PC-9 (cell line): ENCODE measurements at places on chromosomes 4 and X. TPM values are rescaled to one million over a fixed set of nuclear protein-coding genes. Genes with fewer than 3 reads are reported as not detected.

The PNMA6F gene
- total RNA-seq: not detected in 2 replicates

GRCh38 chrX:302975-303374, 15.6 kb downstream of the GTPBP6 start:
- DNase-seq: no peak

GRCh38 chr4:86497980-86498862, 95.9 kb upstream of the PTPN13 start:
- no peak for DNase-seq

DNA sequence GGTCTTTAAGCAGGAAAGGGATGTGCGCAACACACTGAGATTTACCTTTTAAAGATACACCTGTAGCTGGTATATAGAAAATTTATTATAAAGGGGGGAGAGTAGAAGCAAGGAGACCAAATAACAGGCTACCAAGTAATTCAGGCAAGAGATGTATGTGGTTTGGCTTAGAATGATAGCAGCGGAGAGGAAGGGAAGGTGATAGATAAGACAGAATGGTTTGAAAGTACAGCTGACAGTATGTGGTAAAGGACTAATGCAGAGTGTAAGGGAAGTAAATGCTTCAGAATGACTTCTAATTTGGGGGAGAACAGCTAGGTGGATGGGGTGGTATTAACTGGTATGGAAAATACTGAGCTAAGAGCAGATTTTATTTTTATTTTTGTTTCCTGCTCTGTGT, 308.9 kb downstream of the ANTXR2 start:
- DNase-seq: no peak

The UBE2A gene
- total RNA-seq: 103 and 119 TPM in 2 replicates

- no peak for DNase-seq
Observed at GRCh38 chr4:15945516-15945915, 7.0 kb upstream of the FGFBP1 start.

The XK gene
- 2.4 and 3.7 TPM in 2 replicates for total RNA-seq

DNA sequence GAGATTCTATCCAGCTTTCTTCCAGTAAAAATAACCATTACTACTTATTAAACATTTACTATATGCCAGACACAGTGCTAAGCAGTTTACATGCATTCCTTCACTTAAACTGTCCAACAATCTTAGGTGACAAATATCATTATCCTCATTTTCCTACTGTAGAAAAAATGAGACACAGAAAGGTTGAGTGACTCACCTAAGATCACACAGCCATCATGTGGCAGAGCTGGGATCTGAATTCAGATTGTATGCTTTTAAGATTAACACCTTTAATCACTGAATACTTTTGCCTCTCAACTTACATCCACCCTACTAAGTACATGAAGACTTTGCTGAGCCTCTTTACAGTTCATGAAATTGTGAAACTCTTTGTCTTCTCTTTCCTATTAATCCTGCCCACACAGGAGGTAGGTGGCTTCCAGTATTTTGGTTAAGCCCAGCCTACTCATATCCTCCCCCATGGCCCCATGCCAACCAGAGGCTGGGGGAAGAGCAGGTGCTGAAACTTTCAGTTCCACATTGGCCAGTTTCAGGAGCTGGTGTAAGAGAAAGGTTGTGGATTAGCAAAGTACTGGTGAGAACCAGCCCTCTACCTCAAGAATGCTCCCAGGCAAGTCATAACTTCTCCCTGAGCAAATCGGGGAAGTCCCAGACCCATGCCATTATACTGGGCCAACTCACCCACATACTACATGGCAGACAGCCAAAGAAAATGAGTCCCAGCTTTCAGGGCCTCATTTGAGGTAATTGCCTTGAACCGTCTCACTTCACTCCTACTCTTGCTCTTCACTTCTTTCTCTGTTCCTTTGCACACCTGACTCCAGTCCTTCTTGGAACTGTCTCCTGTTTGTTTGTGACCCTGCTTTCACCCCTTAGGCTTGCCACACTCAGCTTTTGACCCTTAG, 211.1 kb downstream of the GUCY2F start:
- no peak for DNase-seq

DNA sequence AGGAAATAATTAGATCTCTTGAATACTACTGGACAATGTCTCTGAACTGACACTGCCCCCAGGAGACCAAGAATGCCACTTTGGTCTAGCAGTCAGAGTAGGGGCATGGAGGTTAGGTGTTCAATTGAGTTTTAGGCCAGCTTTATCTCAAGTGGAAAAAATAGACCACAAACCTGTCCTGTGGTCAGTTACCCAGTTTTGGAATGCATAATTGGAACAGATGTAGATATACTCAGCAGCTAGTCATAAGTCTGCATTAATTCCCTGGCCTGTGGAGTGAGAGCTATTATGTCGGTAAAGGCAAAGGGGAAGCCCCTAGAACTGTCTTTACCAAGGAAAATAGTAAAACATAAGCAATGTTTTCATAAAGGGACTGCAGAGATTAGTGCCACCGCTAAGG, 587.7 kb downstream of the GLUD2 start:
- DNase-seq: no peak

The ABCG2 gene
- total RNA-seq: 13.3 and 24.6 TPM in 2 replicates

DNA sequence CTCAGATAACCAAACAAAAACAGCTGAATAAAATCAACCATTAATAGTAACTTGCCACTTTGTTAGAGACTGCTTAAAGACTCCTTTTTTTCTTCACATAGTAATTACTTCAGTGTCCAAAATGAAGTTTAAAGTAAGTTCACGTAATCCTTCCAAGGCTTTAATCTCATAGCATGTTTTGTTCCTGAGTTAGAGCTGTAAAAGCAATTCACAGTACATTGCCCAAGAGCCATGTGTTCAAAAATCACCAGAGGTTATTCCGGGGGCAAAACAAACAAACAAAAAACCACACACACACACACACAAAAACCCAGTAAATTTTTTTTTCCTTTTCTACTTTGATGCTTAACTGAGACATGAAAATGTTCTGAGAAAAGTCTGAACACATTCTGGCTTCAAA, 6.1 kb downstream of the GPR82 start:
- no peak for DNase-seq

The TMEM31 gene
- total RNA-seq: not detected in 2 replicates

The TENT5D gene
- total RNA-seq: not detected in 2 replicates

DNA sequence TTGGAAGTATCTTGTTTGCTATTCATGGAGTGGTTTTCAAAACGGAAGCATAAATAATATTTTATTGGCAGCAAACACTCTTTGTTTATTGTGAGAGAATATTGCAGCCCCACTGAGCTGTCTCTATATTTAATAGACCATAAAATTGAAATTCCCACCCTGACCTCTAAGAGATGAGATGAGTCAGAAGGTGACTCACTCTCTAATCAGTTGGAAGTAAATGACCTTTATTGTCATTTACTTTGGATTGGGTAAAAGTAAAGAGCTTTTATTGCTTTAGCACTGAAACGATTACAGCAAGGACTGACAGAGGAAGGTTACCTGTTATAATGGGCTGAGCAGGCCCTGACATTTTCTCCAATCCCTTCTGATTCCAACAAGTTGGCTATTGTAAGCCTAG, 55.0 kb downstream of the SYTL5 start:
- DNase-seq: no peak

DNA sequence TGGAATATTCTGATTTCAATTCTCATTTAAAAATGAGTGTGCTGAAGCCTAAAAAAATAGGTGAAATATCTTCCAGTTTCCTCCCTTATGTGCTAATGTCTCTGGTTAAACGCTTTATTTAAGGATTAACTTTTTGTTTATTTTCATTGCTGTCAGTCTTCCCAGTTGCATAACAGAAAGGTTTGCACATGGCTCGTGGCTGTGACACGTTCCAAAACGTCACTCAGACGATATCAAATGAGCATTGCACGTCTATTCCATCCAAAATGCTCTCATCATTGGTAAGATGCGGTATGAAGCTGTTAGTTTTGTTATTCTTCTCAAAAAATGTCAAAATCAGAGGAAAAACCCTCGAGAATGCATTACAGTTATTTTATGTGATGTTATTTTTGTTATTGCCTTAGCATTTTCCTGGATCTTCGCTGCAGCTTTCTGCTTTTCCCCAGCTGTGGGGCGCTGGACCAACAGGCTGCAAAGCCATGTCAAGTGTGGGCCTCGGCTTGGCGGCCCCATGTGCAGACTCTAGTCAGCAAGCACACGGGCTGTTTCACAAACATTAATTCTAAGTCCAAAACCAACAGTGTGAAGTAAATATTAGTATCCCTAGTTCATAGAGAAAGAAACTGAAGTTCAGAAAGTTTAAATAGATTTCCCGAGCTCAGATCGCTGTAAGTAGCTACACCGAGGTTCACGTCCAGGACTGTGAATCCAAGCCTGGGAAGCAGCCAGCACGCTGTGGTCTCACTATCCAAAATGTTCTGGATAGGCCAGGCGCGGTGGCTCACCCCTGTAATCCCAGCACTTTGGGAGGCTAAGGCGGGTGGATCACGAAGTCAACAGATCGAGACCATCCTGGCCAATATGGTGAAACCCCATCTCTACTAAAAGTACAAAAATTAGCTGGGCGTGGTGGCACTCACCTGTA, 793.4 kb upstream of the FRG1 start:
- DNase-seq: no peak

DNA sequence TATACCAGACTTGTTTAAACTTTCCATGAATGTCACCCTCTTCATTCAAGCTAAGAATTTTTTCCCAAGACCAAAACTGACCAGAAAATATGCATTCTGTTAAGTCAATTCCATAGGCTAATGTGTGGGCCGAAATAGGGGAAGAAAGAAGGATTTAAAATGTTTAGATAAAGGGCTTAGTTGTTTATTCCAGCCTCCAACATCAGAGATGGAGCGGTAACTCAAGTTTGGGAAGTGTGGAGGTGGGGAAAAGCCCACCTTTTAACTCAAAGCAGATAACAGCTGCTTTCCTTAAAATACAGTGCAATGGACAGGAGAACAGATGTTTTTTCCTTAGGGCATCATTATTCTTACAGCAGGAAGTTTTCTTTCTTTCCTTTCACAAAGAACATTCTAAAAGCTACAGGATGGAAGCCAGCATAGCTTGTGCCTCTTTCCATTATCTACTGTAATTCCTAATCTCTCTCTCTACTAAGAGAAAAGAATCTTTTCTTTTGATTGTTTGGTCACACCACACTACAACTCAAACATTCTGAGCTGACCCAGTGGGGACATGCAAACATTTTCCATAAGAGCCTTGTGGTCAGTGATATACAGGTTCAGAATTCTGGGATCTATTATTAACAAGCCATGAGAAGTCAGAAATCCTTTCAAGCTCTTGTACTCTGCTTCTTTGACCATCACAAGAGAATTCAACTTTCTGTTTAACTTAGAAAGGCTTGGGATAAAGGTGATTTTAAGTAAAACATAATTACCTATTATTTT, 101.6 kb downstream of the PDE5A start:
- DNase-seq: no peak

DNA sequence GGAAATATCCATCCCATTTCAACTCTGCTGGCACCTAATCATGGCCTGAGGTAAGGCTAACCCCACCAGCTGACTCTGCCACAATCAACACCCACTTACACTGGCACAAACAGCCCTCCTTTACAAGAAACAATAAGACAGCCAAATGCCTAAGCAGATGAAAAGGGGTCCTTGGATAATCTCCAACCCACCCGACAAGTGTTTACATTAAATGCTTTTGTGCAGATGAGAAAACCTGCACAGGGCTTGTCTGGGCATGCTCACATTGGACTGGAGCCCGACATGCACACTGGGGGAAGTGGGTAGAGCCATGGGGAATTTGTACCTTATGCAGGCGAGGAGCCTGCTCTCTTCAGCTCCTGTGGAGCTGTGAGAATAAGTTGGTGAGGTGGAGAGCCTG, 138.9 kb upstream of the ITM2A start:
- no peak for DNase-seq

DNA sequence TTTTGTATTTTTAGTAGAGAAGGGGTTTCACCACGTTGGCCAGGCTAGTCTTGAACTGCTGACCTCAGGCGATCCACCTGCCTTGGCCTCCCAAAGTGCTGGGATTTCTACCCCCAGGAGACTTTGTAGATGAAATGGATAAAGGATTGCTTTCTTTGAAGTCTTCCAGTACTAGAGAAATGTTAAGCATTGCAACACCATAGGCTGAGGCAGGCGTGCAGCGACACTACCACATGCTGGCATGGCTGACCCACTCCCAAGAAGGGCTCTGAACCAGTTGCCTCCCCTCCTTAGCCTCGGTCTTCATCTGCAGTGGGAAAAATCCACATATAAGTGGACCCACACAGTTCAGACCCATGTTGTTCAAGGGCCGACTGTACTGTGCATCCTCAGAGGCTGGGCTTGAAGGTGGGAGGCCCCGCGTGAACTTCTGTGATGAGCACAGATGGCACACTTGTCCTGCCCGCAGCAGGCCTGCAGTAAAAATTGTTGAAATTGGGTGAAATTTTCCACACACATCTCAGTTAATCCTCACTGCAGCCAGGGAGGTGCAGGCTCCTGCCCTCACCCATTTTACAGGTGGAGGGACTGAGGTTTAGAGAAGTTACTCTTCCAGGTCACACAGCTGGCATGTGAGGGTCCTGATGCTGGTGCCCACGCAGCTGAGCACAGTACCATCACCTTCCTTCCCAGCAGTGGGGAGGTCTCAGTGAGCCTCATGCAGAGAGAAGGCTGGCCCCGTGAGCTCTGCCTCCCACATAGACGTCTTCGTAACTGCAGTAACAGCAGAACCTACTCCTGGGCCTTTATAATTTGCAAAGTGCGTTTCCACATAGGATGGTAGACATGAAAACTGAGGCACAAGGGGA, 35.5 kb downstream of the HTRA3 start:
- no peak for DNase-seq

GRCh38 chrX:74534569-74535038, 79.8 kb downstream of the RLIM start:
- no peak for DNase-seq

- no peak for DNase-seq
Observed at GRCh38 chrX:68902706-68903504, 74.1 kb downstream of the EFNB1 start.

- DNase-seq: no peak
Observed at GRCh38 chr4:73445383-73446335, 9.6 kb downstream of the AFP start.

DNA sequence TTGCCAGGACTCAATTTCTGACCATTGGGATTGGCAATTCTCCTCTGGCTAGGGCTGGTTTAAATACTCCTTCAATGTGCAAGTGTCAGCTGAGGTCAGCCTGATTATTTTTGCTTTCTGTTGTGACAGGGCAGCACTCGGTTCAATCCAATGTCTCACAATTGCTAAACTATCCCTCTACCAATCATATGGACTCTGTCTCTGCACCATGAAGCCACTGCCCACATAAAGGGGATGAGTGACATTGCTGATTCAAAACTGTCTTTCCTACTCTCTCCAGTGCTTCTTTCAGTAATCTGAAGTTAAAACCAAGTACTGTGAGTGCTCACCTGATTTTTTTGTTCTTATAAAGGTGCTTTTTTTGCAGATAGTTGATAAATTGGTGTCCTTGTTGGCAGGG, 1030.7 kb downstream of the GLUD2 start:
- DNase-seq: no peak

The ATOH1 gene
- total RNA-seq: not detected in 2 replicates

- no peak for DNase-seq
Observed at GRCh38 chr4:5746829-5747737, 36.1 kb downstream of the EVC start.

The POF1B gene
- total RNA-seq: 0.28 and 0.61 TPM in 2 replicates

DNA sequence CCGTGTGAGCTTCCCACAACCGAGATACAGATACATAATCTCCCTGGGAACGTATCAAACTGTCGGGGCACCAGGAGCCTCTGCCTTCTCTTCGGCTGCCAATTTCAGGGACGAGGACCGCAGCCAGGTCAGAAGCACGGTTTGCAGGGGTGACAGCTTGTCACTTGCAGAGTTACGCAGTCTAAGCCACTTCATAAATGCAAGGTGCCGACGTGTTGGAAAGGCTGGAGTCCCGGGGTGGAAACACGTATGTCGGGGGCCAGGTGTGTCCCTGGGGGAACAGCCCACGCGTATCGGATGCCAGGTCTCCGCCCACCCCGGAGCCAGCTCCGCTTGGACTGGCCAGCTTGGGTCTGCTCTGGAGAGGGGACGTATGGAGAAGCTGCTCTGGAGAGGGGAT, 76.3 kb upstream of the SHOX start:
- no peak for DNase-seq

The GPRASP2 gene
- total RNA-seq: 5.3 and 6.2 TPM in 2 replicates
